Activated CD4-positive, alpha-beta T cell treated with anti-CD3 and anti-CD28 coated beads for 4 hours (primary cell): ENCODE measurements at places on chromosomes 7 and 10.
A peak's percentile ranks its signal among the peaks of the same experiment; 100 is the strongest.

- peak; percentile 18 for DNase-seq
Measured at GRCh38 chr10:92290076-92290836, 622 bp downstream of the CPEB3 start.

GRCh38 chr7:85734823-85735222 lies 548.0 kb upstream of the SEMA3D start:
- no peak for DNase-seq

- DNase-seq, result no peak
Measured at GRCh38 chr7:14228341-14228740, 238.9 kb upstream of the ETV1 start.

GRCh38 chr7:121620953-121621606 lies 225.0 kb upstream of the FAM3C start:
- DNase-seq, result no peak

GRCh38 chr10:72328045-72328828 lies 26.5 kb downstream of the DNAJB12 start:
- DNase-seq, result no peak

- no peak for DNase-seq
Measured at GRCh38 chr10:117166418-117167345, 28.6 kb upstream of the VAX1 start.

DNA sequence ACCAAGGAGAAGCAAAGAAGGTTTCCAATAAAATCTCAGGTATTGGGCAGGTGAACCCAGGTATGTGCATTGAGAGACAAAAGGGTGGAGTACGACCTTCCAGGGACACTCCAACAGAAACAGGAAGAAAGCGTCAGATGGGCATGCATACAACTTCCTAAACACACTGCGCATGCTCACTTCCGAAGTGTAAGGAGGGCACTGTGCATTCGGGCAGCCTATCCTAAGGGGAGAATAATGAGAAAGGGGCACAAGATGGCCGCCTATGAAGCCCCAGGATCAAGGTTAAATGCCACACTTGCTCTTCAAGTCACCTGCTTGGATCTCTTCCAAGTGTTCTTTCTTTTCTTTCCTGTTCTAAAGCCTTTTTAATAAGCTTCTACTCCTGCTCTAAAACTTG lies 39.4 kb upstream of the PRSS1 start:
- DNase-seq, result no peak

DNA sequence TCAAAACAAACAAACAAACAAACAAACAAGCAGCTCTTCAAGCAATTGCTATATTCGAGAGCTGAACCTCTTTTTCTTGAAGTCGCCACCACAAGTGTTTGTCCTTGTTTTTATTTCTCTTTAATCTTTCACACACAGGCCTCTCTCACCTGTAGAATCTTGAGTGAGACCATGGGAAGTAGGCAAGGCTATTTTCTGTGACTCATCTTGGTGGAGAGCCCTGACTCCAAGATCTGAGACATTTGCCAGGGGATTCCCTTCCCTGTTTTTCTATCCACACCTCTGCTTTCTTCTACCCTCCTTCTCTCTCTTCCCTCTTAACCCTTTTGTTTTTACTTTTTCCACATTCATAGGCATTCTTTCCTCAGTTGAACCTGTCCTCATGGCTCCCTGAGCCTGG lies 8.0 kb upstream of the TAS2R60 start:
- no peak for DNase-seq

DNA sequence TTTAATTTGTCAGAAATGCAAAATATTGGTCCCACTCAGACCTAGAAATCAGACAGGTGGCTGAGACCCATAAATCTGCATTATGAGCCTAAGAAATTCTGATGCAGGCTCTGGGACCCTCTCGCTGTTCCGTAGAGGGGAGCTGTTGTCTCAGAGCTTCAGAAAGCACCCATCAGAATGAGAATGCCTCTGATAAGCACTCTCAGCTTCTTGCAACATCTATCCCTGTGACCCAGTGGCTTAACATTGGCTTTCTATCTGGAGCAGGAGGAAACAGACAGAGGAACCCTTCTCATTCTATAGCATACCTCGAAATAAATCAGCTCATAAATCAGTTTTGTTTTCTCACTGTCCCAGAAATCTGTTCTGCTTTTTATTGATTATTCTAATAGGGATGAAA lies 184.6 kb upstream of the SP4 start:
- DNase-seq, result no peak

DNA sequence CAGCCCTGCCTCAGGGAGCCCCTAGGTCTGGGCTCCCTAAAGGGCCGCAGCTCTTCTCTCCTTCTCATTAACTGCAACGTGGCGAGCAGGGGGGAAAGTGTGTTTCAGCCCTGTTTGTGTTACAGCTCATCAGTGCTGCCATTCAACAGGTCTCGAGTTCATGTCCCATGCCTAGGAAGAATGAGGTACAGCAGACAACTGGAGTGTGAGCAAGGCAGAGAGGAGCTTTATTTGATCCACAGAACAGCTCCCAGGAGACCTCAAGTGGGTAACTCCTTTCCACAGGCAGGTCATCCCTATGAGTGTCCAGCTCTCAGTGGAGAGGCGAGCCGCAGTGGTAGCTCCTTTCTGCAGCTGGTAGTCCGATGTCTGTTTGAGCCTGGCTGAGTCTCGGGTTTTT lies 313.1 kb downstream of the AUTS2 start:
- no peak for DNase-seq

- peak; percentile 18 for DNase-seq
Measured at GRCh38 chr7:74289659-74290552, 699 bp downstream of the CLIP2 start.

DNA sequence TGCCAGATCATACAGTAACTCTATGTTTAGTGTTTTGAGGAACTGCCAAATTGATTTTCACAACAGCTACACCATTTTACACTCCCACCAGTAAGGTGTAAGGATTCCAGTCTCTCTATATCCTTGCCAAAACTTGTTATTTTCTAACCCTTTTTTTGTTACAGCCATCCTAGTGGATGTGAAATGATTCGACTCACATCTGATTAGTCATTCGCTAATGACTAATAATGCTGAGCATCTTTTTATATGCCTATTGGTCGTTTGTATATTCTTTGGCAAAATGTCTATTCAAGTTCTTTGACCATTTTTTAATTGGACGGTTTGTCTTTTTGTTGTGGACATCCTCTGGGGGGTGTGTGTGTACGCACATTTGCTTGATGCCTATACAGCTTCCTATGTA lies 142.8 kb downstream of the DGKB start:
- DNase-seq, result no peak

GRCh38 chr10:113284635-113285034 lies 268.2 kb upstream of the HABP2 start:
- DNase-seq, result no peak

GRCh38 chr7:50221028-50221427 lies 83.5 kb upstream of the IKZF1 start:
- DNase-seq, result no peak

- DNase-seq, result no peak
Measured at GRCh38 chr7:104960741-104961448, 53.1 kb upstream of the KMT2E start.

DNA sequence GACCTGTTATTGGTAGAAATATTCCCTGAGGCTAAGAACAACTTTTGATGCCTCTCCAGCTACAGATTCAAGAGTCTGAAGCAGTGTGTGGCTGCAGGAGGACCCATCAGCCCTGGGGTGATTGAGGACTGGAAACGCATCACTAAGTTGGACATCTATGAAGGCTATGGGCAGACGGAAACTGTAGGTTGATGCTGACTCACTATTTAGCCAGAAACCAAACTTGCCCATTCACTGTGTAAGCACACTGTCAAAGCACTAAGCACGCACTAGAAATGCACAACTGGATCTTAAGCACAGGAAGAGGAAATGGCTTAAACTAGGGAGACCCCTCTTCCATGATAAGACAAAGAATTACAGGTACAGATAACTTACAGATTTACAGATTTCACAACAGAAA lies 20.8 kb downstream of the ACSM6 start:
- DNase-seq, result no peak

GRCh38 chr7:46932306-46932675 lies 649.6 kb downstream of the TNS3 start:
- DNase-seq, result no peak

DNA sequence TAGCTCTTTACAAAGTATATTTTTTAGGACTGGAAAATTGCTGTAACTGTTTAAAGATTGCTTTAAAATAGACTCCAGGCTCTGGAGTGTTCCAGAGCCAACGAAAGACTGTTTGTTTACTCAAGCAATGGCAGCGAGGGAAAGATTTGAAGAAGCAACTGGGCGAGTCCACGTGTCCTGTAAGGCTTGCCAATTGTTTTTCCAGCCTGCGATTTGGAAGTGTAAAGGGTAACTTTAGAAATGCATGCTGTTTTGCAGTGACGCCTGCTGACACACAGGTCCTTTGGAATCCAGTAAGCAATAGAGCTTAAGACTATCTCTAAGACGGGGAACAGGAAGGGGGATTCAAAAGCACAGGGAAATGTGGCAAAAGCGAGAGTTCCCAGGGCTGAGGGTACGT lies 55.8 kb downstream of the TACC2 start:
- DNase-seq, result no peak

DNA sequence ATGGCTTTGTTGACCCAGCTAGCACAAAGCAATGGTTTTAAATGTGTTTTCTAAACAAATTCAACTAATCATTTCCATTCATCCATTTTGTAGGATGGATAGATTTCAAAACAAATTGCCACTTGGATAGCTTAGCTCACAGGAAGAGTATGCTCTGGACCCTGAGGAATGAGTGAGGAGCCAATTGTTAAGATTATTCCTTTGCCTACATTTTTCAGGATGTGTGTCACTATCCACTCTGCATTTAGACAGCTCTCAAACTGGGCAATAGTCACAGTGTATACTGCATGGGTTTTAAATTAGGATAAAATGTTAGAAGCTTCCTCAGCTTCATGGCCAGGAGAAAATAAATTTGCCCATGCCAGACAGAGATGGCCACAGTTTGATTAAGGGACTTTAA lies 605.6 kb upstream of the TEX47 start:
- no peak for DNase-seq

DNA sequence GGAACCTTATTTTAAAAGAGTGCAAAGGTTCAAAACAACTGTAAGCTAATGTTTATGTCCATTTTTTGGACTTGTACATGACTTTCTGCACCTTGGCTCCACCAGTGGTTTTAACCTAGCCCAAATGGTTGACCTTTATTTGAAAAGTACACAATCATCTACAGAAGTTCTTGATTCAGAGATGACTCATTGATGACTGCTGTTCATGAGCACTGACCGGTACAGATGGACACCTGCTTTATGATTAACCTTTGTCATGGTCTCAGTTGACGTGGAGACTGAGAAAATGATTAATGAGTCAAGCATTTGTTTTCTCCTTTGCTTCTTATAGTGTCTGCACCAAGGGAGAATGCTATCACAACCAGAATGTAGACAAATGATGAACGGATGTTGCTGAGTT lies 55.7 kb upstream of the PTER start:
- no peak for DNase-seq

GRCh38 chr7:25029075-25029474 lies 49.1 kb upstream of the OSBPL3 start:
- DNase-seq, result no peak

GRCh38 chr10:34377833-34378232 lies 437.3 kb downstream of the PARD3 start:
- no peak for DNase-seq
